Stimulated activated CD4-positive, alpha-beta T cell treated with anti-CD3 and anti-CD28 coated beads, Interleukin-1b, Interleukin-23, amount 100 ng/mL, for 1 hour (primary cell): ENCODE measurements at places on chromosomes 1 and 21.

DNA sequence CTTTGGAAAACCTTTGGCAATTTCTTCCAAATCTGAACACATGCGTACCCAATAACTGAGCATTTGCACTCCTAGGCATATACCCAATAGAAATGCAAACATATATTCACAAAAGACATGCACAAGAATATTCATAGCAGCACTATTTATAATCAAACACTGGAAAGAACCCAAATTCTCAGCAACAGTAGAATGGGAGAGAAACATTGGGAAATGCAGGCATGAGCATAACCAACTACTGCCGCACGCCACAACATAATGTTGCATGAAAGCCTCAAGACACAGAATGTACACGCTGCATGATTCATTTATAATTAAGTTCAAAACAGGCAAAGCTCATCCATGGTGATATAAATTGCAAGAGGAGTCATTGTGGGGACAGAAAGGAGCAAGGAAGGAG lies 69.5 kb upstream of the FBXO28 start:
- DNase-seq, result no peak

DNA sequence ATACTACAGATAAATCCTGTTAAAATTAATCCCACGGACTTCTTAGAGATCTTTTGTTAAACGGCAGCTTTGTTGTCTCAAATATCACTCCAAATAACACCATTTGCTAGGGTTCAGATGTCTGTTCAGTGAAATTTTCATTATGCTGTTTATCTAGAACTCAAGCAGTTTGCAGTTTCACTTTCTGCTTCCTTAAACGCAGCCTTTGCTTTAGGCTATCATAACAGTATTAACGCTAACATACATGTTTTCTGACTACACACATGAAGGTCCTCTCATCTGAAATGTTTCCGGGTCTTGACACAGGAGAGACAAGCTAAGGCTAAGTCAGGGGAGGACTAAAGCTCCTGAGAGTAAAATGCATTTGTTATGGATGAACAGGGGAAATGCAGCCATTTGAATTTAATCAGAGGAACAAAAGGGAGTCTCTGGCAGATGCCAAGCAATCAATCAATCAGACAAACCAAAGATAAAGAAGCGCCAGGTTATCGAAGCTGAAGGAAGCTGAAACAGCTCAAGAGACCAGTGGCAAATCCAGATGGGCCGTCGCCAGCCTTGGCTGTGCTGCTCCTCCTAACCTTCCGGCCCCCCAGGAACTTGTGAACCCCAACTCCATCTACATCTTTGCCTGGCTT lies 16.9 kb downstream of the CCSAP start:
- DNase-seq, result no peak

GRCh38 chr1:185297982-185298381 lies 19.1 kb downstream of the IVNS1ABP start:
- no peak for DNase-seq

DNA sequence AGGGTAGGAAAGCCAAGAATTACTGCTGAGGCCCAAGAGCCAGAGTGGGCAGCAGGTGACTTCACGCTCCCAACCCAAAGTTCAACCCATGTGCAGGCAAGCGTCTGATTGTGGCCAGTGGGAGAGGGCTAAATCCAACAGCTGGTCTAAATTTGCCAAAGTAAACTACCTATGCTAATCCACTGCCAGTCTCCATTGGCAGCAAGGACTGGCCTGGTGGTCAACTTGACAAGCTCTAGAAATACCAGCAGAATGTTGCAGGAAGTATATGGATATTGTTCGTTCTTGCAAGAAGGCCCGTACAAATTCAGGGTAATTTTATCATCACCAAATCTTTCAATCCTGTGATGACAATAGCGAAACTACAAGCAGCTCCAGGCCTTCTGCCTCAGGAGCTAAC lies 1.5 kb downstream of the TMEM63A start:
- DNase-seq, result no peak

- DNase-seq, result no peak
Measured at GRCh38 chr1:8348047-8348776, 30.3 kb downstream of the SLC45A1 start.

GRCh38 chr1:27374362-27375086 lies at the start of gene FCN3:
Gene FCN3 (minus strand): TSS chr1:27374824. CDS start chr1:27374818, 6 bp downstream.
- DNase-seq, result no peak

GRCh38 chr1:37575692-37576091 lies 19.0 kb downstream of the DNALI1 start:
- no peak for DNase-seq

GRCh38 chr1:235799264-235799663 lies 67.4 kb downstream of the LYST start:
- no peak for DNase-seq

GRCh38 chr21:42174173-42174572 lies 44.8 kb upstream of the ABCG1 start:
- DNase-seq, result no peak

- DNase-seq, result no peak
Measured at GRCh38 chr1:119587341-119587740, 60.7 kb downstream of the ZNF697 start.

- peak; percentile 44 for DNase-seq
Measured at GRCh38 chr1:156383023-156383422, 14.0 kb downstream of the RHBG start.

- no peak for DNase-seq
Measured at GRCh38 chr1:202976633-202977032, 9.6 kb upstream of the CYB5R1 start.

DNA sequence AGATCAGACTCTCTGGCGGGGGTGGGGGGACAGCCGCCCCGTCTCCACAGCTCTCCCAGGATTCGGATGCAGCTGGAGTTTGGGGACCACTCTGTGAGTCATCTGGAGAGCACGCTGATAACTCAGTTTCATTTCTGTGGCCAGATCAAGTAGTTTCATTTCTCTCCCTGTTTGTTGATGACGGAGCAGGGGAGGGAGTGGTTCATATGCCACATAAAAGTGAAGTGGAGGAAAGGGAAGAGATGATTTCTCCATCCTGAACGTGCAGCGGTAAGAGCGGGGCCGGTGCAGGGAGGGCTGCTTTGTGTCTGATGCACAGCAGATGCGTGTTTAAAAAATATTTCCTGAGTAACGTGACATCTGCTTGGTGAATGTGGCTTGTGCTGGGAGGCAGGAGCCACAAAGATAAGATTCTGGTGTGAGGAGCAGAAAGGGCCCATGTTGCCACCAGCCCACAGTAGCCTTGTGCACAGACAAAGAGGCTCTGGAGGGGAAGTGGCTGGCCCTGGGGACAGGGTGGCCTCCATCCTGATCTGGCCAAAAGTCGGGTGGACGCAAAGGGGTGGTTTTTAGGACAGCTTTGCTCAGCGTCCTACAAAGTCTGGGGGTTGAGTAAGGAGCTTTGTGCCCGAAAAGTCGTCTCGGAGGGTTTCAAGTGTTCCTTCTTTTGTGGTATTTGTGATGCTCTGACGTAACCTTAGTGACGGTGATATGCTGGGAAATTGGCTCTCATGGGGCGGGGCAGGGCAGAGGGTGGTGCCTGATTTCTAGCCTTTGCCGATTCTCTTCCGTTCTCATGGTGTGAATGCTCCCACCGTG lies at the start of gene MX2:
Gene MX2, plus strand, starts transcription at position 242 of the 819 bp plus-strand sequence. CDS start 14,880 bp downstream, outside the sequence.
- peak; percentile 37 for DNase-seq
